ENCODE measurements at places on chromosomes 7 and 10. TPM values are rescaled to one million over a fixed set of nuclear protein-coding genes. Genes with fewer than 3 reads are reported as not detected.

The ACTR1A gene
- total RNA-seq, result 51.3 TPM

The PHYHIPL gene
- total RNA-seq, result not detected

The ACSM6 gene
- not detected for total RNA-seq

The CYP3A5 gene
- total RNA-seq, result not detected

The NUPR2 gene
- total RNA-seq, result not detected

The ZNF365 gene
- not detected for total RNA-seq

The NME8 gene
- total RNA-seq, result not detected

The AVPI1 gene
- 3.0 TPM for total RNA-seq

The CCL24 gene
- not detected for total RNA-seq

The CCDC3 gene
- not detected for total RNA-seq

The VWDE gene
- 1.4 TPM for total RNA-seq

The IGFBP3 gene
- not detected for total RNA-seq

The GRB10 gene
- total RNA-seq, result 6.9 TPM

The PMPCB gene
- 80.5 TPM for total RNA-seq

The STOX1 gene
- total RNA-seq, result 0.22 TPM

The FAM107B gene
- 114 TPM for total RNA-seq

The SLC26A5 gene
- total RNA-seq, result not detected

The FBXO24 gene
- 1.5 TPM for total RNA-seq

DNA sequence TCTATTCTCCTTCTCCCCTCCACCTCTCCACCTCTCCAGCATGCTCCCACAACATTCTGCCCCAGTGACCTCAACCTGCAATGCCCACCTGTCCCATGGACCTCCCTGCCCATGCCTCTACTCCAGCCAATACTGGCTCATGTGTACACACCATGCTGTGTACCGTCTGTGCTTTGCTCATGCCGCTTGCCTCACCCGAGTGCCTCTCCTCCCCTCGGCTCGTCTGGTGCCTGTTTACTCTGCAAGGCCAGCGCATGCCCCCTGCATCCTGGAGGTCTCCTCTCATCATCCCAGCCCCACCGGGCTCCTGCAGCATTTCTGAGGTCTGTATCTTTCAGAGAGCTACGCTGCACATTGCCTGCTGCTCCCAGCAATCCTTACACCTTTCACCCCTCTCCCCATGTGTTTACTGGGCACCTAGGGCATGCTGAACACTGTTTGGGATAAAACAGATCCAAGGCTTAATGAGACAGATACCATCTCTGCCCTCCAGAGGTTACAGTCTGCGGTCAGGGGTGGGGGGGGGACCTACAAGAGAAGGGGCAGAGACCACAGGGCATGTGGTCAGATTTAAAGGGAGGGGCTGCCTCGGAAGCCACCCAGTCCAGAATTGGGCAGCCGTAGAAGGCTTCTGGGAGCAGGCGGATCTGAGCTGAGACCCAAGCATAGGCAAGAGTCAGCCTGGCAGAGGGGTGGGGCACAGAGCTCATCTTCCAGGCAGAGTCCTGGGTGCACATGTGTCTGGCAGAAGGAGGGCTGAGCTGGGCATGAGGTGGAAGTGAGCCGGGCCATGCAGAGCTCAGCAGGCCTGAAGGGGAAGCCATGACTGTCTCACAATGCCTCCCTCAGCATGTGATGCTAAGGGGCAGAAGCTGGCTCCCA, 29.6 kb upstream of the PSAP start:
- no peak for DNase-seq

- DNase-seq, result no peak
Measured at GRCh38 chr7:11212816-11213215, 239.1 kb downstream of the PHF14 start.

DNA sequence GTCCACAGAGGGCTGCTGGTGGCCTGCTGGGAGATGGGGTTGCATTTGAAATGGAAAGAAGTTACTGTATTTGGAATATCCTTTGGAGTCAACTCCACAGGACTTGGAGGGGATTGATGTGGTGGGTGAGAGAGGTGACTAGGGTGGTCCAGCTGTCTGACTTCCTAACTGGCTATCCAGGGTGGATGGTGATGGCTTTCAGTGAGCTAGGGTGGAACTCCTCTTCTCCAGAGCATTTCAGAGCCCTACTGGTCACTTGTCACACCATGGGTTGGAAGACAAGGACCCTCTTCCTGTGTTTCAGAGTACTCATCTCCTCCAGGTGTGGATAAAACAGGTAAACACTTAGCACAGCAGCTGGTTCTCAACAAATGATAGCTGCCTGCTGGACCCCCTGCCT, 3.3 kb upstream of the ADAMTS14 start:
- DNase-seq, result no peak

- DNase-seq, result peak; percentile 17
Measured at GRCh38 chr10:1957057-1957456, 219.7 kb upstream of the ADARB2 start.

DNA sequence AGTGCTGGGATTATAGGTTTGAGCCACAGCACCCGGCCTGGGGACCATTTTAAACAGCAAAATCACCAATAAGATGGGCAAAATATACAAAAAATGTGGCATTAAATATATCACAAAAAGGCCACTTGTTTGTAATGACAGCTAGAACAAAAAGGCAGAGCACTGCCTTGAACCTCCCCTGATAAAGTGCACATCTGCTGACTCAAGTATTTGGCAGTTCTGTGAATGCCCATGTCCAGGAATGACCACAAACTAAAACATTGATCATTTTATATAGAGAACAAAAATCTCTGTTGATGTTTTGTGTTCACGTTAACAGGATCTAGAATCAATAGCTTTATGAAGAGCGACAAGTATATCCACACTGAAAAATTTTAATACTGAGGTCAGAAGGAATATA, 21.5 kb downstream of the HERC4 start:
- no peak for DNase-seq

DNA sequence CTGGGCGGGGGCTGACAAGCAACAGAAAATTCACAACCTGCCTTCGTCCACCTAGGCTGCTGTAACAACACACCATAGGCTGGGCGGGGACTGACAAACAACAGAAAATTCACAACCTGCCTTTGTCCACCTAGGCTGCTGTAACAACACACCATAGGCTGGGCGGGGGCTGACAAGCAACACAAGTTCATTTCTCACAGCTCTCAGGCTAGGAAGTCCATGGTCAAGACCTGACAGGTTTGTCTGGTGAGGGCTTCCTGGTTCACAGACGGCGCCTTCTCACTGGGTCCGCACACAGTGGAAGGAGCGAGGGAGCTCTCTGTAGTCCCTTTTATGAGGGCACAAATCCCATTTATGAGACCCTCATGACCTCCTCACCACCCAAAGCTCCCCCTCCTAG, 52.2 kb downstream of the DIP2C start:
- DNase-seq, result no peak

- no peak for DNase-seq
Measured at GRCh38 chr10:114697061-114697598, 39.1 kb upstream of the ABLIM1 start.

- no peak for DNase-seq
Measured at GRCh38 chr10:22442063-22442462, 96.8 kb downstream of the SPAG6 start.

DNA sequence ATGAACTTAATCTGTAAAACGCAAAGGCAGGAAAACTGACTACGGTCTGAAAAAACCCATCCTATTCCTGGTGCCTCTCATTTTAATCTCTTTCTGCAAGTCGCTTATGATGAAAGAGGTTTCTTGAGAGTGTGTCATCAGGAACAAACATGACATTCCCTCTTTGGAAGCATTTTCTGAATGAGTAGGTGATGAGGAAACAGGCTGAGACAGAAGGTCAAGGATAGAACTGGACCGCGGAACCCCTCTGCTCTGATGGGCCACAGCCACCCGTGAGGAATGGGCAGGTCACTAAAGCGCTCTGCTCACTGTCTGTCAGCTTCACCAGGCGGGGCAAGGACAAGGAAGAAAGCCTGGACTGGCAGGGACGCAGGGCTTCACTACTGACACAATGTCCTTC, 28.6 kb downstream of the BEND7 start:
- DNase-seq, result no peak

- no peak for DNase-seq
Measured at GRCh38 chr10:37246637-37247036, 121.2 kb downstream of the ANKRD30A start.

DNA sequence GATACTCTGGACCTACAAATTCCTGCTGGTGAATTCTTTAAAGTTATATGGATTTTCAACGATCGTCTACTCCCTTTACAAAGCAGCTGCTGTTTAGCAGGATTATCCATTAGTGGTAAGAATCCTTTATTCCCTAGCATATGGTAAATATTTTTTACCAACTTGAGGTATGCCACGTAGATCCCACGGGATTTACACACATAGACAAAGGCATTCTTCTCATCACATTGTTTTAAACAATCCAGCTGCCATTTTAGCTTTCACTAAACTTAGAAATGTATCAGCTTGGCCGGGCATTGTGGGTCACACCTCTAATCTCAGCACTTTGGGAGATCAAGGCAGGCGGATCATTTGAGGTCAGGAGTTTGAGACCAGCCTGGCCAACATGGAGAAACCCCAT, 148.0 kb upstream of the SH2B2 start:
- DNase-seq, result no peak

GRCh38 chr7:143884969-143885559, 16.9 kb downstream of the TCAF1 start:
- DNase-seq, result peak; percentile 59

DNA sequence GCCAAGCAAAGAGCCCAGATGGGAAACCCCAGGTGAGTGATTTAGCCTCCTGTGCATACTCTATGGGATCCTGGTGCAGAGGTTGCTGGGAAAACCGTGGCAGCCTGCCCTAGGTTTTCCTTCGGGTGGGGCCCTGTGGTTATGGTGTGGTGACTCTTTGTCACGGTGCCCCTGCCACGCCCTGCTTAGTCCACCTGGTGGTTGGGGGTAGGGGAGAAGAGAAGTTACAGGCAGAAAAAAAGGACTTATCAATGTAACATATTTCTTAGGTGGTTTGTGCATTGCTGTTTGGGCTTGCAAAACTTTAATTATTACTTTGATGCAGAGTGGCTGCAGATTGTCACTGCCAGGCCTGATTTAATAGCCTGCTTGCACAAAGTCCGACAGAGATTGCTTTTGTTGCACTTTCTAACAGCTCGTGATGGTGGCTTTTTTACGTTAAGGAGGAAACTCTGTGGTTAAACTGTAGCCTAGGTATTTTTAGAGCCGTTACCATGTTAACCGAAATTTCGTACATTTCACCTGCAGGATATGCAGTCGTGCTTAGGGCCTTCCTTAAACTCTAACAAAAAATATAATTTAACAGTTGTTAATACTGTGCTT, 197.4 kb downstream of the RNLS start:
- peak; percentile 66 for DNase-seq

GRCh38 chr7:43700059-43700501, 29.2 kb downstream of the COA1 start:
- DNase-seq, result no peak

DNA sequence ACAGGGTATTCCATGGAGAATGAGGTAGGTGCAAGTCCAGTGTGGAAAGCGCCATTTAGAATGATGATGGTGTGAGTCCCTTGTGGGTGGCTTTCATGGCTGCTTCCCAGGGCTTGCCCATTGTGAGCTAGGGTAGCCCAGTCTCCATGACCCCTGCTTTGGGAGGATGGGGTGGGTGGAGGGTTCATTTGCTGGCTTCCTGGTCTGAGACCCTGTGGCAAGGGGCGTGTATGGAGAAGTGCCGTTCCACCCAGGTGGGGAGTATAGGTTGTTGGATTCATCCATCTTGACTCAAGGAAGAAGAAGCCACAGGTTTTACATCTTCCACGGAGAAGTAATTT, 27.7 kb downstream of the CCM2 start:
- DNase-seq, result peak; percentile 18

DNA sequence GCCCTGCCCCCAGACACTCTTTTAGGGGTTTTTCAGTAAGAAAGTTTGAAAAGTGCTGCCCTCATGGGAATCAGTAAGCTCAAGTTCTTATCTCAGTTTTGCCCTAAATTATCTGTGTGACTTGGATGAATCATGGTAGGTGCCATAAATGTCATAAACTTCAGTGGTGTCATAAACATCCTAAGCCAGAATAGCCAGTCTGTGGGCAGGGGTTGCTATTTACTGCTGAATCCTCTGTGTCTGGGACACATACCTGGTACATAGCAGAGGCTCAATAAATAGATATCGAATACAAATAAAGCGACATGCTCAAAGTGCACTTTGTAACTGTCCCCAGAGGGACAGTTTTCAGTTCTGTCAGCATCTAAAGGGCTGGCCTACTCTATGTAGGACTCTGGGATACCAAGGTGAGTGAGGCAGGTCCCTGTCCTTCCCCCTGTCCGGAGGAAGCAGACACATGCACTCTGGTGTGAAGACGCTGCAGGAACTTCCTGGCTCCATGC, 502.1 kb downstream of the RPS24 start:
- DNase-seq, result no peak

DNA sequence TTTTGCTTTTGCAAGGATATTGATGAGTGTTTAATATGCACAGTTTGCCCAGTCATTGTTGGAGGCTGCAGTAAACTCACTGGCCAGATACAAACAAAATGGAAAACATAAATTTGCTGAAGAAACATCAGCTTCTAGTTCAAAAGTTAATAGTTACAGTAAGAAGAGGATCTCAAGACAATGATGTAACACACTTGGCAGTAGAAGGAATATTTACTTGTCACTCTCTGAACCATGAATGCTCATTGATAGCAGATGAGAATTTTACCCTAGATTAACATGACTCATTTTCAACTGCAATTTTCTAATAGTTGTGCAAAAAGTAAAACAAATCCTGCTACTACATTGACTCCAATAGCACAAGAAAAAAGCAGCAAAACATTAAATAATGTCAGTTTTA, 47.7 kb downstream of the VWC2 start:
- no peak for DNase-seq

DNA sequence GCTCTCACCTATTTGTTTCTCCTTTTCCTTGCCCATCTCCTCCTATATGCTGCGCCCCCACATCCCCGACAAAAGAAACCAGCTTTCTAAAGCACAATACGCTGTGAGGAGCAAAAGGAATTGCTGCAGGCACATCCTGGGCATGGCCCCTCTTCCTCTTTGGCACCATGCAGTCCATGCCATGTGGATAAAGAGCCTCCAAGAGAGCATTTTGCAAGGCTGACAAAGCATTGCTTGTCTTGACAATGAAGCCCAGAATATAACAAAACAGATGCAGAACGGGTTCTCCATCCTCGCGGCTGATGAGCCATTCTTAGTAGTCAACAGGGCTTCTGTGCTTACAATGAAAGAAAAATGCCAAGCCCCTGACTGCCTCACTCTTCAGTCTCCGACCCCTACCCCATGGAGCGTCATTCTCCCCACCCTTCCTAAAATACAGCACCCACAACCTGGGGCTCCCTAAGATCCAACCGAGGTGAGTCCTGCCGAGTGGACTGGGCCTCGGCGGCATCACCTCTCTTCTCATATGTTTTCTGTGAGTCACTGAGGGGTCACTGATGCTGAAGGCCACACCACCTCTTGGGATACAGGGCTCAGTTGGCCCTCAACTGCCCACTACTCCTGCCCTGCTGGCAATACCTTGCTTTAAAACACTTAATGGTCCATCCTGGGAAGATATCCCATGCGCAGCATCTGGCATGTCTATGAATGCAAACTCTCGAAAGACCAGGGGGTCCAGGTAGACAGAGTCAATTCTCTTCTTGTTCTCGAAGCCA, 47.5 kb downstream of the GSDME start:
- DNase-seq, result no peak
